Stimulated activated CD4-positive, alpha-beta T cell treated with anti-CD3 and anti-CD28 coated beads, Interleukin-1b, Interleukin-23, amount 100 ng/mL, for 48 hours (primary cell): ENCODE measurements at places on chromosomes 11 and 22.

- DNase-seq = no peak
These were observed 14.8 kb downstream of the LPXN start for GRCh38 chr11:58560842-58561241.

DNA sequence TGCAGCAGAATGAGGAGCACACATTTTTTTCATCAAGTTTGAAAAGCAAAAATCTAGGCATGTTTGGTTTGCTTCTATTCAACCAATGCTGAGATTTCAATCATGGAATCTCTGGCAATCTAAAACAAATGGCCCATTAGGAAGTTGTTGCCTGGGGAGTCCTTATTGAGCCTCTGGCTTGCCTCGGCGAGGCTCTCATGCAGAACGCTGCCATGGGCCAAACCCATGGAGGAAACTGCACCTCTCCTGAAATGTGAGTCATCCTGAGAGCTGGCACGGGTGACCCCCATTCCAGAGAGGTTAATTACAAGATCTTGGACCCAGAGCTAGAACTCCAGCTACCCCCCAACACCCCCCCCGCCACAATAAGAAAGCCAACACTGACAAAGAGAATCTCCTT is 80.7 kb downstream of the MN1 start:
- DNase-seq = no peak

DNA sequence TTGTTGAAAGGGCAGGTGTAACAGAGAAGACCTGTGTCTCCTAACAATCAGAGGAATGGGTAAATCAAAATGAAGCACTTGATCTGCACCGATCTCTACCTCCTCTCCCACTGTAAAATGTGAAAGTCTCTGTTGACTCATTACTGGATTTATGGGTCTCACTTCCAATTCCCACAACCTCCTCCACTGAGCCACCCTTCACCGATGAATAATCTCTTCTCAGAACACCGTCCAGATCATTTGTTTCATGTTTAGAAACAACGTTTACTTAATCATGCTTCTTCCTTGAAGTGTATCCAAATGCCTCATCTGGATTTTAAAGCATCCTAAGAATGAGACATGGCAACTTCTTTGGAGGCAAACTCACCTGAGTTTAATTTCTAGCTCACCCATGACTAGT is 643.6 kb downstream of the ETS1 start:
- DNase-seq = peak; percentile 24

DNA sequence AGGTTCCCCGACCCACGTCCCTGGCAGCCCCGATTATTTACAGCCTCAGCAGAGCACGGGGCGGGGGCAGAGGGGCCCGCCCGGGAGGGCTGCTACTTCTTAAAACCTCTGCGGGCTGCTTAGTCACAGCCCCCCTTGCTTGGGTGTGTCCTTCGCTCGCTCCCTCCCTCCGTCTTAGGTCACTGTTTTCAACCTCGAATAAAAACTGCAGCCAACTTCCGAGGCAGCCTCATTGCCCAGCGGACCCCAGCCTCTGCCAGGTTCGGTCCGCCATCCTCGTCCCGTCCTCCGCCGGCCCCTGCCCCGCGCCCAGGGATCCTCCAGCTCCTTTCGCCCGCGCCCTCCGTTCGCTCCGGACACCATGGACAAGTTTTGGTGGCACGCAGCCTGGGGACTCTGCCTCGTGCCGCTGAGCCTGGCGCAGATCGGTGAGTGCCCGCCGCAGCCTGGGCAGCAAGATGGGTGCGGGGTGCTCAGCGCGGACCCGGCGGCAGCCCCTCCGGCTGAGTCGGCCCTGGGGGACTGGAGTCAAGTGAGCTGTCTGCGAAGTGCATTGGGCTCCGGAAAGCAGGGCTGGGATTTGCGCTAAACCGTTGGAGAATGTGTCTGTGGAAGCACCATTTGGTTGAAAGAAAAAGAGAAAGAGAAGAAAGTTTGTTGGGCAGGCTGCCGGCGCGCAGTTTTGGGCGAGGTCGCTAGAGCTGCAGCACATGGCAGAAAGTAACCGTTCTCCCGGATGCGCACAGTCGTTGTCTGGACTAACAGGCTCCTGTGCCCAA is at the start of gene CD44:
Gene CD44 (plus strand): TSS at position 229 of the 779 bp plus-strand sequence. CDS start 133 bp downstream, at position 362.
- DNase-seq = peak; percentile 76
